ENCODE measurements at places on chromosomes 4 and X. TPM values are rescaled to one million over a fixed set of nuclear protein-coding genes. Genes with fewer than 3 reads are reported as not detected.
A peak's percentile ranks its signal among the peaks of the same experiment; 100 is the strongest.

The SPATA4 gene
- 0.13 TPM for total RNA-seq

- no peak for DNase-seq
Measured at GRCh38 chr4:186724058-186724863, 605 bp upstream of the FAT1 start.

The PITX2 gene
- total RNA-seq = not detected

GRCh38 chrX:149898554-149898953 is 17.6 kb downstream of the MAGEA8 start:
- no peak for DNase-seq

- no peak for DNase-seq
Measured at GRCh38 chrX:69173906-69174305, 8.7 kb upstream of the PJA1 start.

DNA sequence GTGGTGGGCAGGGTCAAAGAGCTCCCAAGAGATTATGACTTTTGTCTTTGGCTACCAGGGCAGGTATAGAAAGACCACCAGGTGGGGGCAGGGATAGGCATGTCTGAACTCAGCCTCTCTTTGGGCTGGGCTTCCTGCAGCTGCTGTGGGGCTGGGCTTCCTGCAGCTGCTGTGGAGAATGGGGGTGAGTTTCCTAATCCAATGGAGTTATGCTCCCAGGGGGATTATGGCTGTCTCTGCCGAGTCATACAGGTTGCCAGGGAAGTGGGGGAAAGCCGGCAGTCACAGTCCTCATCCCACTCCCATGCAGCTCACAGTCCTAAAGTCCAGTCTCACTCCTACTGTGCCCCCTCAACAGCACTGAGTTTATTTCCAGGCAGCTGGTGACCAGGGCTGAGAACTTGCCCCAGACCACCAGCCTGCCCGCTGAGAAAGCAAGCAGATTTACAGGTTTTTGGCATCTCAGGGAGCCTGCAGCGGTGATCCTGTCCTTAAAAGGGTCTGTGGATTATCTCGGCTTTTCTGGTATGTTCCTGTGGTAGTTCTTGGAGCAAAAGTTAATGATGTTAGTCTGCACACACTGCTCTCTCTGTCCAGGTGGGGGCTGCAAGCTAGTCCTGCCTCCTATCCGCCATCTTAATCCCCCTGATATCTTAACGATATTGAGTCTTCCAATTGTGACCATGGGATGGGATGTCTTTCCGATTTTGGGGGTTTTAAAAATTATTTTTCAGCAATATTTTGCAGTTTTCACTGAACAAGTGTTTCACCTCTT is 133.4 kb downstream of the RTL9 start:
- no peak for DNase-seq

- no peak for DNase-seq
Measured at GRCh38 chr4:124526769-124527168, 185.8 kb downstream of the ANKRD50 start.

DNA sequence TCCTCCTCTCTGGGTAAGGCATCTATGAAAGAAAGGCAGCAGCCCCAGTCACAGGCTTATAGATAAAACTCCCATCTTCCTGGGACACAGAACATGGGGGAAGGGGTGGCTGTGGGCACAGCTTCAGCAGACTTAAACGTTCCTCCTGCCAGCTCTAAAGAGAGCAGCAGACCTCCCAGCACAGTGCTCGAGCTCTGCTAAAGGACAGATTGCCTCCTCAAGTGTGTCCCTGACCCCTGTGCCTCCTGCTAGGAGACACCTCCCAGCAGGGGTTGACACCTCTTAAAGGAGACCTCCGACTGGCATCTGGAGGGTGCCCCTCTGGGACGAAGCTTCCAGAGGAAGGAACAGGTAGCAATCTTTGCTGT is 89.9 kb downstream of the EFHC2 start:
- DNase-seq = no peak

- DNase-seq = no peak
Measured at GRCh38 chrX:87901060-87901459, 383.5 kb downstream of the KLHL4 start.

The ART3 gene
- not detected for total RNA-seq

DNA sequence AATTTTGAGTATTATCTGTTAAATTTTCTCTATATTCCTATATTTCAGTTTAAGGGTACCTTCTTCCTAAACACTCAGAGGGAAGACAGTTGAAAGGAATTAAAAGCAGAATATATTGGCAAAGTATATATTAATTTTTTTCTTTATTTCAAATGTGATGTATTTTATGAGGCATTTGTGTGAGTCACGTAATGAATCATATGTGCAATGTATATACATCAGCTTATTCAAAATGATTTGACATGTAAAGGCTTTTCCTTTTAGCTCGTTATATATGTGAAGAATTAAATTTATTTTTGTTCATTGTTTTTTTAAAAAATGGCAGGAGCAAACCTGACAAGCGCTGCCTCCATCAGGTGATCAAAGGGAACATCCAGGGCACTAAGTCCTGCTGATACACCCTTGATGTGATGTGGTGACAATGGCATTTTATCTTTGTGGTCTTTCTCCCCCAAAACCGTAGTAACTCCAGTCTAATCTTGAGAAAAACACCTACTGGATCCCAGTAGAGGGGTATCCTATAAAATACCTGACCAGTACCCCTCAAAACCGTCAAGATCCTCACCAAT is 8.9 kb downstream of the WWC2 start:
- peak; percentile 80 for DNase-seq

- DNase-seq = peak; percentile 15
Measured at GRCh38 chr4:52704133-52704532, 45.0 kb upstream of the USP46 start.

- no peak for DNase-seq
Measured at GRCh38 chr4:186660403-186660802, 63.3 kb downstream of the FAT1 start.

The NHS gene
- 1.0 TPM for total RNA-seq

GRCh38 chrX:113594123-113594841 is 753.7 kb upstream of the AMOT start:
- DNase-seq = no peak

- no peak for DNase-seq
Measured at GRCh38 chr4:105232374-105232773, 85.7 kb downstream of the TET2 start.

The NFKB1 gene
- total RNA-seq = 19.0 TPM

The ELF4 gene
- 11.5 TPM for total RNA-seq

DNA sequence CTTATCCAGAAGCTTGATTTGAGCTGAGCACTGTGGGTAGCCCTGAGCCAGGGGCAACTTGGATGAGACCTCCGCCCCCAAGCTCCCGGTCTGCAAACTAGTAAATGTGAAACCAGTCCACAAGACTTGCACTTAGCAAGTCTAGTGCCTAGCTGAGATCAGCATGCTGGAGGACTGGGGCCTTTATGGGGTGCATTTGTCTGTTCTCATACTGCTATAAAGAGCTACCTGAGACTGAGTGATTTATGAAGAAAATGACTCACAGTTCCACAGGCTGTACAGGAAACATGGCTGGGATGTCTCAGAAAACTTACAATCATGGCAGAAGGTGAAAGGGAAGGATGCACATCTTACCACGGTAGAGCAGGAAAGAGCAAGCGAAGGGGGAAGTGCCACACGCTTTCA is 42.1 kb upstream of the HOPX start:
- DNase-seq = peak; percentile 64

The ZMAT1 gene
- 0.13 TPM for total RNA-seq

GRCh38 chr4:79022529-79022928 is 83.3 kb upstream of the PAQR3 start:
- DNase-seq = no peak

The IRS4 gene
- total RNA-seq = not detected

The CSN1S1 gene
- total RNA-seq = not detected

- DNase-seq = peak; percentile 57
Measured at GRCh38 chr4:99826016-99826415, 9.4 kb downstream of the DAPP1 start.

- DNase-seq = peak; percentile 73
Measured at GRCh38 chrX:128436397-128437103, 384.3 kb upstream of the ACTRT1 start.

- DNase-seq = peak; percentile 63
Measured at GRCh38 chr4:138851391-138852335, 163.9 kb upstream of the NOCT start.

GRCh38 chr4:40402556-40402955 is 67.4 kb downstream of the CHRNA9 start:
- peak; percentile 79 for DNase-seq
